ENCODE measurements at places on chromosomes 7 and 10.

DNA sequence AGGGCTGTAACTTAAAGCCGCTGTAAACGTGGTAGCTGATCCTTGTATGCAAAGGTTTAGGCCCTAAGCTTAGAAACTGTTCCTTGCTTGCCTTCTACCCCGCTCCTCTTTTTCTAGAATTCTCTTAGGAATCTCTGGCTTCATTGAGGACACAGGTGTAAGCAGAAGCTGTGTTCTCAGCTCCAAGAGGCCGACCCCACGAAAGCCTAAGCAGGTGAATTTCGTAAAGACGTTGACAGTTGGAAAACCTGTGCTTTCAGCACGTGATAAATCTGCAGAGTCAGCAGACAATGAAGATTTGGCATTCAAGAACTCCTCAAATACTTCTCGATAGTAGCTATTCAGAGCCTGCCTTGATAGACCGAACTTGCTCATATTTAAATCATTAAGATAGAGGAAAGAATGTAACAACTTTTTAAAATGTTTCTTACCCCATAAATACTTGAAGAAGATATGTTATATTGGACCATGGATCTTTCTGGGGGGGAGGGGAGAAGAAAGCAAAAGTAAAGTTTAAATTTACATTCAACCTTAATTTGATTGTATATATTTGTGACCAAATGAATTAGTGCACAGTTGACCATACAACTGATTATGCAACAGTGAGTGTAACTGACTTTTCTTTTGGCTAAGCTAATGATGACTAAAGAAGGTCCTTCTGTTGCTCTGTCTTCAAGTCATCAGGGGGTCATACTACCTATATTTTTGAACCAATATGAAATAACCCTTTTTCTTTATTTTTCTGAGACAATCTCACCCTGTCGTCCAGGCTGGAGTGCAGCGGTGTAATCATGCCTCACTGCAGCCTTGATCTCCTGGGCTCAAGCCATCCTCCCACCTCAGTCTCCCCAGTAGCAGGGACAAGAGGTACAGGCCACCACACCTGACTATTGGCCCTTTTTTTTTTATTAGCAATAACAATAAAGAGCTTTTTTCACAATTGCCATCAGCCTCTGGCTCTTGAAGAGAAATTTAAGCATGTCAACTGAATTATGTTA, 1.2 kb upstream of the GDI2 start:
- no peak for DNase-seq

DNA sequence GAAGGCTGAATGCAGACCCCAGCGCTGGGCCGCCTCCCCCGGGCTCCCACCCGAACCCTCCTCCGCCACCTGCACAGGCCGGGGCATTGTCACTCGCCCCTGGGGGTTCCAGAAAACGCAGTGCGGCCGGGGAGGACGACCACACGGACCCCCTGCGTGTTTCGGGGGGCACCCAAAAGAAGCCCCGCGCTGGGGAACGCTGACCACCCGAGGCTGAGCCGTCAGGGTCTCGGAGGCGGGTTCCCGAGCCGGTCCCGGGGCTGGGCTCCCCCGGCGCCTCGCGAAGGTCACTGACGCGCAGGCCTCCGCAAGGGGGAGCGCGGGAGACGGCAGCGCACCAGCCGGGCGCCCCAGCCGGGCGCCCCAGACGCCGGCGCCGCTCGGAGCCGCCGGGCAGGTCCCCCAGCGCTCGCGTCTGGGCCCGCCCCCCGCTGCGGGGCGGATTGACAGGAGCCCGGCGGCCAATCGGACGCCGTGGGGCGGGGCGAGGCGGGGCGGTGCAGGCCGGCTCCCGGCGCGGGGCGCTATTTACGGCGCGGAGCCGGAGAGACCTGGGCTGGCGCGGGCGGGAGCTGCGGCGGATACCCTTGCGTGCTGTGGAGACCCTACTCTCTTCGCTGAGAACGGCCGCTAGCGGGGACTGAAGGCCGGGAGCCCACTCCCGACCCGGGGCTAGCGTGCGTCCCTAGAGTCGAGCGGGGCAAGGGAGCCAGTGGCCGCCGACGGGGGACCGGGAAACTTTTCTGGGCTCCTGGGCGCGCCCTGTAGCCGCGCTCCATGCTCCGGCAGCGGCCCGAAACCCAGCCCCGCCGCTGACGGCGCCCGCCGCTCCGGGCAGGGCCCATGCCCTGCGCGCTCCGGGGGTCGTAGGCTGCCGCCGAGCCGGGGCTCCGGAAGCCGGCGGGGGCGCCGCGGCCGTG, at the start of gene BAMBI:
Gene BAMBI (plus strand): TSS at position 554 of the 920 bp plus-strand sequence. CDS start 377 bp downstream, outside the sequence.
- peak; percentile 92 for DNase-seq

DNA sequence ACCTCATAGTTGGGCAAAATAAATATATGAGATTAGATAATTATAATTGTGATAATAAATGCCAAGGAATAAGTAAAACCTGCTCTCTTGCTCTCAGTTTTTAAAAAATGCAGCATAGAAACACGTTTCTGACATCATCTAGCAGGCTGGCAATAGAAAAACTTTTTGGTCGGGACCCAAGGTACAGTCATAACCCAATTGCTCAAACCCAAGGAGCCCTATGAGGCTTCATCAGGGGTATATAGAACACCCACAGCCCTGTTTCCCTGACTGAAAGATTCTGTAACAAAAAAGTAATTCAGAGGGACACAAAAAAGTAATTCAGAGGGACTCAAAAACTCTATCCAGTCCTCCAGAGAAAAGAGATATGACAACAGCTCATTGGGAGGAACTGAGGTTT, 3.8 kb downstream of the PDE1C start:
- DNase-seq: no peak

GRCh38 chr10:78832281-78832680, 236.5 kb upstream of the ZMIZ1 start:
- no peak for DNase-seq

DNA sequence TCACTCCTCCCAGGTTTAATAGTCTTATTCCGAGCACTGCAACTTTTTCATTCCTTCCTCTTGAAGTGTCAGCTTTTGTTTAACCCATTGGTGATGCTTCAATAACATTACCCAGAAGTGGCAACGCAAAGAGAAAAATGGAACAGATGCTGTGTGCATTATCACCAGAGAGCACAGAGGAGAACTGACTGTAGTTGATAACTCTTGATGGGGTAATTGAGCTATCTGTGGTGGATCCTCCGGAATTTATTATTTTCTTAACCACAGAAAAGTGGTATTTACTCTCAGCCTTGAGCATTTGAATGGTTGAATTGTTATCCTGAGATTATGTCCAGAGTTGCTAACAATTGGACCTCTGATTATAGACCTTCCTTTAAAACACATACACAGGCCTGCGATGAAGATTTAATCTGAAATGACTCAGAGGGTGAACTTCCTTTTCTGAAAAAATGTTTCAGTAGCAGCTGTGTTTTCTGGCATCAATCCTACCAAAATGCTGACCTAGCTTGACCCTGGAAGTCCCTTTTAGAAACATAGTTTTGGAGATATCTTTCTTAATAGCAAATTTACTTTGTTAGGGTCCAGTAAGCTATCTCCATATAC, 1584.4 kb upstream of the LRRTM3 start:
- no peak for DNase-seq

GRCh38 chr10:67612577-67613537, 83.1 kb downstream of the CTNNA3 start:
- DNase-seq: peak; percentile 13

- no peak for DNase-seq
Measured at GRCh38 chr7:117827862-117828261, 45.4 kb downstream of the CTTNBP2 start.

- DNase-seq: peak; percentile 56
Measured at GRCh38 chr10:132939957-132940790, 2.2 kb downstream of the CFAP46 start.

DNA sequence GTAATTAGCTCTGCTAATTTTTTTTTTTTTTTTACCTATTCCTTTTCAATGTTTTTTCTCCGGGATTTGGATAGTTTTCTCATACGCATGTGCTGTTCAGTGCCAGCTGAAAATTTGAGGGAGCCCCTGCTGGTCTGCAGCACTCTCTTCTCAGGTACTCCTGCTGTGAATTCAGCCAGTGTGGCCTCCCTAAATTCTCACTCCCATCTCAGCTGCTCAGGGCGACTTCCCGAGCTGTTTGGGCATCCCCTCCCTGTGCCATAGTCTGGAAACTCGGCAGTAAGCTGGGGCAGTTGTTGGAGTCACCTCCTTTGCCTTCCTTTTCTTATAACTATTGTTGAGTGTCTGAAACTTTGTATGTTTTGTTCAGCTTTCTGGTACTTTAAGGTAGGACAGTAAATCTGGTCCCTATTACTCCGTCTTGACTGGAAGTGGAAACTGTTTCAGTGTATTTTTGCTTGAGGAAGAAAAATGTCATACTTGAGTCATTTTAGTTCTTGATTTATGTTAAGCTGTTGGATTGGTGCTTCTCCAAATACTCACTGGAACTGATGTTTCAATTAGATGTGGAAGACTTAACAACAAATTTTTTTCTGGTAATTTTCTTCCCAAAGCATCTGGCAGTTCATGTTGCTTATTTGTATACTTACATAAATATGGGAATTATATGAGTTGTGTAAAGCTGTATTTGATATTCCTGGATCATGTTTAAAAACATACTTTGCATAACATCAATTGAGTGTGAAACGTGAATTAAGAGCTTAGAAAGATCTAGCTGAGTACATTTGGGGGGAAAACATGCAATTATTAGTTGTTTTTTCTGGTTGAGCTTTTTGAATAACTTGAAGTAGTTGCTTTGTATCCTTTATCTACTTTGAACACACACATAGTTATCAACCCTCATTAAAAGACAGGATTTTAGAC, 33.7 kb downstream of the MINPP1 start:
- no peak for DNase-seq

DNA sequence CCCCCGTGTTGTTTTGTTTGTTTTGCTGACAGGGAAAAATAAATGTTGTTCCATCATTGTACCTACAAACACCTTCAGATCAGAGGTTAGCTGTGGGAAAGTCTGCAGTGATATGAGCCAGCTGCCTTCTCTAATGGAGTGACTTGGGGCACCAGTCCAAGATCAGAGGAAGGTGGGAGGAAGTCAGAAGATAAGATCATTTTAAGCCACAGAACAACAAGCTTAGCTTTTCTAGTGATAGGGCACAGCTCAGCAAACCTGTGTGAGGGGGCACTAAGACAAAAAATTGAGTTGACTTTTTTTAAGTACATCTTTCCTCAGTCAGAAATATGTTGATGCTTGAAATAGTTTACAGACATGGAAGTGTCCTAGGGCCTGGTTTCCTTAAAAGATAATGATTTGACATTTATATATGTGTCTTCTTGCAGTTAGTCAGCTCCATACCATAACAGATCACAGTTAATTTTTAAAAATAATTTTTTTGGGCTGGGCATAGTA, 240.3 kb upstream of the KAT6B start:
- peak; percentile 16 for DNase-seq

DNA sequence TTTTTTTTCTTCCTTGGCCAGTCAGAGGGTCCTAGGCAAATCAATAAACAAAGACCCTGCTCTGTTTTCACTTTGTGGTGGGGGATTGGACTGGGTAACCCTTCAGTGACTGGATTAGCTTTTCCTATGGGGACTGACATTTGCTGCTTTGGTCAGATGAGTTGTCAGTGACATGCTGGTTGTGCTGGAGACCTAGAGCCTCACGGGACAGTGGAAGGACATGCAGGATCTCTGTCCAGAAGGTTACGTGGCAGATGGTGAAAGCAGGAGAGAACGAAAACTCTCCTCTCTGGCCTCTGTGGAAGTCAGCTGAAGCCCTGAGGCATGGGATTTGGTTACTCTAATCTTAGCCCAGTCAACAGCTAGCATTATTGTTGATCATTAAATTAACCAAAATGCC, 90.0 kb upstream of the BMPER start:
- DNase-seq: no peak

DNA sequence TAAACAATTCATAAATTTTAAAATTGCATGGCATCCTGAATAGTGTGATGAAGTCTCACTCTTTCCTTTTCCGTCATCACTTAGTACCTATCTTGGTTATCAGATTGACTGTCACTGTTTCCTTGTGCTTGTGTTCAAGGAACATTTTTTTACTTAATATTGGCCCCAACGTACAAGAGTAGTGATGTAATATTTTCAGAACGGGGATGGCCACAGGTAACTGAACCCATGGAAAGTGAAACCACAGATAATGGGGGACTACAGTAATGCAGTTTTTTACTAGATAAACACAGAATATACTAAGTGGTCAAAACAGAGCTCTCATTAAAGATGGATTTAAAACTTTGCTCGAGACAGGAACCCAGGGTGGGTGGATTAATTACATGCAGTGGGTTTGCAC, 85.4 kb downstream of the MACC1 start:
- DNase-seq: no peak

Measured in stimulated activated CD4-positive, alpha-beta T cell treated with anti-CD3 and anti-CD28 coated beads, Interleukin-4, amount 100 ng/mL, for 1 hour (primary cell).